Stimulated activated CD8-positive, alpha-beta memory T cell treated with anti-CD3 and anti-CD28 coated beads, Interleukin-7, amount 100 ng/mL, for 1 hour (primary cell): ENCODE measurements at places on chromosomes 11 and 22.

- no peak for DNase-seq
Observed at GRCh38 chr11:1486054-1486825, at the start of gene MOB2. MOB2 (minus strand) TSS chr11:1486779; CDS start chr11:1486556, 223 bp downstream.

- DNase-seq: no peak
Observed at GRCh38 chr11:134159652-134160051, 64.1 kb downstream of the NCAPD3 start.

DNA sequence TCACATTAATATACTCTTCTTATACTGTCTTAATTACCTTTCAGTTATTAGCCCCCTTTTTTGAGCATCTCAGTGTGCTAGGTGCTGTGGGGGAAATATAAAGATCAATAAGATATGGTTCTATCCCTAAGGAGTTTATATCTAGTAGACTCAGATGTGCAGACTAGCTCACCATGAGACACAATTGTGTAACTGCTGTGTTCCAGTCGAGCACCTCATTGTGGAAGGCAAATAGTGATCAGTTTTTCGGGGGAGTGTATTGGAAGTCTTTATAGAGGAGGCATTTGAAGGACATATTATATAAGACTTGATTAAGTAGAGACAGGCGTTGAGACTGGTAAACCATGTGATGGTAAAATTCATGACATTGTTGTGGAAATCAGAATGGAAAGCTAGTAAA, 11.8 kb downstream of the PDE3B start:
- no peak for DNase-seq

GRCh38 chr22:37105154-37105553, 4.4 kb downstream of the TMPRSS6 start:
- no peak for DNase-seq

GRCh38 chr11:35210876-35211546, 72.0 kb downstream of the CD44 start:
- no peak for DNase-seq

DNA sequence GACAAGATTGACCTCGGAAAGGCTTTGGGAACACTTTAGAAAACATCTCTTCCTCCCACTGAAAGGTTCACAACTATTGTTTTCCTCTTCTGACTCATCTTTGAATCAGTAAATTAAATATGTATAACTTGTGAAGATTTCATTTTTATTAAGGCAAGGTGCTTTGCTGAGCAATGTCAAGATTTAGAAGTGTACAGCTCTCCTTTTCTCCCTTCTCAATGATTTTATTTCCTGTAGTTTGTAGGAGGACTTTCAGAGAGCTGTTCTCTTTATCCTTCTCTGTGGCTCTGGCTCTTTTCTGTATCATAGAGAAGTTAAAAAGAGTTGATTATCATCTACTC, 594.2 kb downstream of the METTL15 start:
- no peak for DNase-seq

DNA sequence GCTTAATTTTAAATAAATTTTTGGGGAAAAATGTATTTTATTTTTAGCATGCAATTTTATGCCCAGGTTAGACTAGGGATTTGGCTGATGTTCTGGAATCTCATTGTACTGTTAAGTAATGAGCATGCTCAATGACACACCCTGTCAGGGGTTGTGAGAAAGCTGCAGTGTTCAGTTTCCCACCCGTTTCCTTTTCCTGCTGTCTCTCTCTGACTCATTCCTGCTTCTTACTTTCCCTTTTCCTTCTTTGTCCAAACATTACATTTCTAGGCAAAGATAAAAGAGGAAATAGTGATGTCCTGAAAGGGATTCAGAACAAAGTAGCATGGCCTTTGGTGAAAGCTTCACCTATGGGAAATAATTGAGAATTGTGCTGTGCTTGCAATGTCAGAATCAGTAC, 22.7 kb downstream of the OOSP3 start:
- DNase-seq: no peak

GRCh38 chr11:105891685-105892084, 130.4 kb downstream of the MSANTD4 start:
- no peak for DNase-seq

DNA sequence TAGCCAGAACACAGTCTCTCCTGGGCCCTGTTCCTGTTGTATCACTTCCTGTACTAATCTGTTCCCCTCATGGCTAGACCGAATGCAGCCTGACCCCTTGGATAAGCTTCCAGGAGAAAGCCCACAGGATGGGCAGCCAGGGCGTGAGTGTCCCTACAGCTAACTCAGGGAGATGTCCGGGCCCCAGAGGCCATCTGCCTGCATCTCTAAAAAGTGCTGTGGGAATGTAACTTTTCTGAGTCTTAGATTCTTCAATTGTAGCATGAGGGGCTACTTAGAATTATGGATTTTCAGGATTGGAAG, 7.7 kb upstream of the MALAT1 start:
- no peak for DNase-seq

DNA sequence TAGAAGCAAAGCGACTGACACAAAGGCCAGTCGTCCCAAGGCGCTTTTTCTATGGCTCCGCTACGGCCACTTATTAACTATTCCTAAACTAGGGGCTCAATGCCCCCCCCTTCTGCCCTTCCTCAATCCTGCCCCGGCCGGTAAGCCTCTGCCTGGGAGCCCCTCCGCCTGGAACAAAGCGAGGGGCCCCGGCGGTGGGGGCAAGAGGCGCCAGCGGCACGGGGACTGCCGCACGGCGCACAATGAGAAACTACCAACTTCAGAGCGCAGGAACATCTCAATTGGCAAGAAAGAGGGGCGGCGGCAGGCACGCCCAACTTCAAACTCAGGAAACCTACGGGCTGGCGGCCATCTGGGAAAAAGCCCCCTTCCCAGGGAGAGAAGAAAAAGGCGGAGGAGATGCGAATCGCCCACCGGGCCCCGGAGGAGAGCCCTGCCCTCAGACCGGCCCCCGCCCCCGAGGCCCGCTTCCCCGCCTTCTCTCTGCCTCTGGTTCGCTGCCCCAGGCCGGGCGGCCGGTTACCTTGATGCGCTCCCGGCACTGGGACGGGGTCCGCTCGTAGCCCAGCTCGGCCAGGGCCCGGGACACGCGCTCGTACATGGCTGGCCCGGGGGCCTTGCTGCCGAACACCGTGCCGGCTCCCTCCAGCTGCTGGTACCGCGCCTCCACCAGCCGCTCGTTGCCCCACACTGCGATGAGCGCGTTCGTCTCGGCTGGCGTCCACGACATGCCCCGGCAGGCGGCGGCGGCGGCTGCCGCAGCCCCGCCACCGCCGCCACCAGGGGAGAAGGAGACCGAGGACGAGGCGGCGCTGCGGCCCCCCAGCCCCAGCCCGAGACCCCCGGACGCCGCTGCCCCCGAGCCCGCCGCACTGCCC, 619 bp downstream of the MSANTD2 start:
- DNase-seq: no peak

DNA sequence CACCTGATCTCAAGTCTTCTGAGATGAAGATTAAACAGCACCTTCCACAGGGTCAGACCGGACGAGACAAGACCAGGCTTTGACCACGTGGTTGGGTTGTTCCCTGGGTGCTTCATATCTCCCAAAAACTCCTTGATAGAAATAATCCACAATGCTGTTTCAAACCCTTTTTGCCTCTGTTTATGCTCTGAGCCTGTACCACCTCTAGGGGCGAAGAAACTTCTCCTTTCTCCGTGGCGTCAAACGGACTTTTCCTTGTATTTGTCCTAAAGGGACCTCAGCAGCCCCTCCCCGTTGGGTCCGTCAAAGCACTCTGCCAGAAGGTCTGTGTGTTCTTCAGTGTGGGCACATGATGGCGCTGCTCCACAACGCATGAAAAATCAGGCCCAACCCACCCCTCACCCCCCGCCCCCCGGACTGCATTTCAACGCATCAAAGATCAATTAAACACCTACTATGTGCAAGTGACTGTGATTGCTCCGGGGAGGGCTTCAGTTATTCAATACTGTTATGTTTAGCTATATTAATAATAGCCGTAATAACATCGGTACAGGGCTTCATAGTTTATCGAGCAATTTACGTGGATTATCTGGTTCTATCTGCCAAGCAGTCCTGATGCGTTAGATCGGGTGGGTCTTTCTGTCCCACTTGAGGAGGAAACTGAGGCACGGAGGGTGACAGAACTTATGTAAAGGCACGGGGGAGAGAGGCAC, 17.3 kb upstream of the EIF3D start:
- no peak for DNase-seq

- no peak for DNase-seq
Observed at GRCh38 chr22:45896153-45896951, 80.6 kb downstream of the WNT7B start.

- no peak for DNase-seq
Observed at GRCh38 chr22:35434061-35434710, 34.2 kb downstream of the MCM5 start.

DNA sequence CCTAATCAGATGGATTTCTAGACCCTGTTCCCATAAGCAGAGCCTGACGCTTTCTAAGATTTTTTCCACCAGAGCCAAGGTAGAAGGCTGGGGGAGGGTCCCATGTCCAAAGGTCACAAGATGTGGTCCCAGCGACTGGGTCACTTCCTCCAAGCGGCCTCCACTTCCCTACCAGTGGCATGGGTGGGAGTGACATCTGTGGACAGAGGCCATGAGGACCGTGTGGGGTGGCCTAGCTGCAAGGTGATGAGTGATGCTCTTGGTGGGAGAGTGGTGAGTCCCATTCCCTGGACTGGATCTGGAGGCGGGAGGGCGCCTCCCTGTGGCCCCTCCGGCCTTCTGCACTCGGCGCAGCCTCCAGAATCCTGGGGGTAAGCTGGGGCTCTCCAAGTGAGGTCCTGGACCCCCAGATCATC, 32.4 kb upstream of the PRR5 start:
- DNase-seq: no peak

GRCh38 chr11:79949574-79949973, 508.7 kb upstream of the TENM4 start:
- DNase-seq: no peak

GRCh38 chr11:27678242-27678641, 22.0 kb downstream of the BDNF start:
- no peak for DNase-seq

GRCh38 chr11:29751618-29752017, 265.2 kb downstream of the KCNA4 start:
- no peak for DNase-seq

GRCh38 chr11:60840470-60841430, 1.2 kb upstream of the CCDC86 start:
- no peak for DNase-seq

- DNase-seq: no peak
Observed at GRCh38 chr11:21634956-21635355, 557.9 kb upstream of the ANO5 start.

DNA sequence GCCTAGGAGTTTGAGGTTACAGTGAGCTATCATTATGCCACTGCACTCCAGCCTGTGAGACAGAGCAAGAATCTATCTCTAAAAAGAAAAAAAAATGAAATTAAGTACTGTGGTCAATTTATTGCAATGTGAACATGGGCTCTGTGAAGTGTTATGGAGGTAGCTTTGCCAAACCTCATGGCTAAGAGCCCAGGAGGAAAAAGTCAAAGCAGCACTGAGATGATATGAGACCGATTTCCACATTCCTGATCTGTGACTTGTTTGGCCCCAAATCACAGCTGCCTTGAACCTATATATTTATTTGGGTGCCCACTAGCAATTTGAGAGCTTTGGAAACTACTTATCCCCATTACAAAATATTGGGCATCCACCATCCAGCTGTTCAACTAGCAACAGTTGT, 29.8 kb upstream of the TMEM135 start:
- DNase-seq: no peak

DNA sequence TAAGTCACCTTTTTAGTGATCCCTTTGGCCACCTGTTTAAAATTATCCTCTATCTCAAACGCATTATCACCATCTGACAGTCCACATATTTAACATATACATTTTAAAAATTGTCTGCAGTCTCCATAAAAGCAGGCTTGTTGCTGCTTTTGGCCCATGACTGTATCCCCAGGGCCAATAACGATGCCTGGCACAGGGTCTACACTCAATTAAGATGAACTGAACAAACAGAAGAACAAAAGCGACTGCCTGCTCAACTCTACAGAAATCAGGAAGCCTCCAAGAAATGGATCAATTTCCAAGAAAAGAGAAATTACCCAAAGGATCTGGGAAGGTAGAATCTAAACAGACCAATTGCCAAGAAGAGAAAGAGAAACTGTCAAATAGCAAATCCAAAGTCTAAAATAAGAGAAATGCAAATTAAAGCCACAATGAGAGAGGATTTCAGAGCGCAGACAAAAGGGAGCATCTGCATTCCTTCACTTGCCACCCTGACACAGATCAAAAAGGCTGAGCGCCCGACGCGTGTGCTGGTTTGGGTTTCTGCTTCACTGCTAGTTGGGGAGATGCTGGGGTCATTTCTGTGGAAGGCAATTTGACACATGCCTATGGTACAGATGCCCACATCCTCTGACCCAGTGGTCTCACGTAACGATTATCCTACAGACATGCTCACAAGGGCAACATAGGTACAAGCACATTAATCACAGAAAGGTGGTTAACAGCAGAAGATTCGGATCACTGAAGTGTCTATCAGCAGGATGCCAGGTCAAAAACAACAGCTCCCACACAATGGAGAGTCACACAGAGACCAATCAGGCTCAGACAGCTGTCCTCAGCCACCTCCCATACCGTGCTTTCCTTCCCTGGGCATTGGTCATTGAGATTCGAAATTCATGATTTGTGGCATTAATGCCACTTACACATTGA, 55.9 kb downstream of the SHISAL1 start:
- no peak for DNase-seq

- DNase-seq: no peak
Observed at GRCh38 chr11:73192272-73192671, 25.8 kb upstream of the P2RY2 start.

DNA sequence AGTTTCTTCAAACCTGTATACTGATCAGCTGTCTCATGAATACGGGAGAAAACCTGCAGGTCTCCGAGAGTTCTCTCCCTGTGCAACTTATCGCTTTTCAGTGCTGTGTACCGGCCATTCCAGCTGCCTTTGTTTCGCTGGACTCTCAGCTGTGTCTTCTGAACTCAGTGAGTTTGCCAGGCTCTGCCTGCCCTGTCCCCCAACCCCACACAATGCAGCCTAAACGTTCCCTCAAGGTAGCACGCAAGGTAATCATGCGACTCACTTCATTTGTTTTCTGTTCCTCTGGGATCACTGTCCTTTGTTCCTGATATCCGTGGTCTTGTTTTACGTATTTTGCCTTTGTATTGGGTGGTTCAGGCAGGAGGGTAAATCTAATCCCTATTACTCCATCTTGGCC, 13.5 kb downstream of the RBM7 start:
- DNase-seq: no peak

- DNase-seq: no peak
Observed at GRCh38 chr22:38867471-38868285, 4.3 kb downstream of the CBX6 start.

- DNase-seq: no peak
Observed at GRCh38 chr11:118415062-118415738, 13.8 kb downstream of the ATP5MG start.

GRCh38 chr11:115761817-115762216, 257.6 kb upstream of the CADM1 start:
- DNase-seq: no peak

DNA sequence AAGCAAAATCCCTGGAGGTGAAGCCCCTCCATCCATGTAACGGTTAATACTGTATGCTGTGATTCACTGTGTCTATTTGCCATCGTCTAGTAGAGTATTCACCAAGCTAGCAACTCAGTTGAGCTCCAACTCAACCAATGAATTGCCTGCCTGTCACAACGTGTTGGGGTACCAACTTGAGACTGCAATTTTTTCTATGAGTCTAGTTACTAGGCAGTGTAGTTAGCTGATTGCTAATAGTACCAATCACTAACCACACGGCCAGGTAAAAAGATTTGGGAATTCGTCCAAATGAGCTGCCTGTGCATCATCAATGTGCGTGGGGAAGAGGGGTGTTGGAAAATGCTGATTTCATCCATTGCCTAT, 1.0 kb upstream of the BTG4 start:
- DNase-seq: no peak
